Right renal pelvis (tissue), 4 donors: ENCODE measurements at places on chromosomes 11 and 22. TPM values are rescaled to one million over a fixed set of nuclear protein-coding genes. Genes with fewer than 3 reads are reported as not detected.

CD3D gene
- polyA plus RNA-seq: 0.24 TPM

AGBL2 gene
- 8.9 TPM for polyA plus RNA-seq

MIAT gene
- polyA plus RNA-seq: 0.46 TPM

P4HA3 gene
- polyA plus RNA-seq: 0.89 TPM

OR51E2 gene
- polyA plus RNA-seq: 1.00 TPM

A4GALT gene
- polyA plus RNA-seq: 27.4 TPM

TEX54 gene
- polyA plus RNA-seq: not detected

SERPING1 gene
- 157 TPM for polyA plus RNA-seq

DEUP1 gene
- 1.3 TPM for polyA plus RNA-seq

OR5L2 gene
- not detected for polyA plus RNA-seq

GAL3ST3 gene
- polyA plus RNA-seq: 4.8 TPM

C11orf87 gene
- 0.27 TPM for polyA plus RNA-seq

LRRC56 gene
- 4.2 TPM for polyA plus RNA-seq

GLYAT gene
- 164 TPM for polyA plus RNA-seq

APOC3 gene
- 11.1 TPM for polyA plus RNA-seq

FZD4 gene
- 73.1 TPM for polyA plus RNA-seq

BRSK2 gene
- polyA plus RNA-seq: 0.62 TPM

FAM83F gene
- polyA plus RNA-seq: 2.0 TPM

C11orf42 gene
- 1.2 TPM for polyA plus RNA-seq

MS4A4A gene
- polyA plus RNA-seq: 7.1 TPM

ZNF280B gene
- 4.6 TPM for polyA plus RNA-seq

CRYBA4 gene
- not detected for polyA plus RNA-seq

FJX1 gene
- polyA plus RNA-seq: 21.4 TPM

FXYD6 gene
- 147 TPM for polyA plus RNA-seq

MYBPC3 gene
- polyA plus RNA-seq: 0.11 TPM
